ENCODE measurements at places on chromosomes 2 and 18.

DNA sequence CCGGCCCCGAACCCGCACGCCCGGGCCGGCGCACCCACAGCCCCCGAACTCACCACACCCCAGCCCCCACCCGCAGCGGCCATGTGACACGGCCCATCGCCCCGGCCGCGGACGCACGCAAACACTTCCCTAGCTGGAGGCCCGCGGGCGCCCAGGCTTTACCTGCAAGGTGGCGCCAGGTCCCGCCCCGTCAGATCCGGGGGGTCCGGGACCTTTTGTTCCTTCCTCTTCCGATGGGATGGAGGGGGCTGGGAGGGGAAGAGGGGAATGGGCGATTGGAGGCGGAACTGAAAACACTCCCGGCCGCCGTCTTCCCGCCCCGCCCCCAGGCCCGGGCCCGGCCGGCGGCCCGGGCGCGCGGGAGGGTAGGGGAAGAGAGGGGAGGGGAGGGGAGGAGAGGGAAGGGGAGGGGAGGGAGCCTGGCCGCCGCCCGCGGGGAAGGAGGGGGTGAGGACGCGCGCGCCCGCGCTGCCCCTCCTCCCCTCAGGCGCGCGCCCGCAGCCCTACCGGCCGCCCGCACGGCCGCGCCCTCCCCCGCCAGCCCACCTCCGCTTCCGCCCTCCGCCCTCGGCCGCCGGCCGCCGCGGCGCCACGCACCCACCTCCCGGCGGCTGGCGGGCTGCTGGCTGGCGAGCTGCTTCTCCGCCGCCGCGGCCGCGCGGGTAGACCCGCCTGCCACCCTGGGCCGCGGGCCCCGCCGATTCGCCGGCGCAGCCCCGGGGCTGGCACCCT, at the start of gene SMAD2:
TSS of gene SMAD2 (minus strand) at position 461 of the 732 bp plus-strand sequence. CDS start 33,903 bp downstream, outside the sequence.
- DNase-seq = peak; percentile 82

DNA sequence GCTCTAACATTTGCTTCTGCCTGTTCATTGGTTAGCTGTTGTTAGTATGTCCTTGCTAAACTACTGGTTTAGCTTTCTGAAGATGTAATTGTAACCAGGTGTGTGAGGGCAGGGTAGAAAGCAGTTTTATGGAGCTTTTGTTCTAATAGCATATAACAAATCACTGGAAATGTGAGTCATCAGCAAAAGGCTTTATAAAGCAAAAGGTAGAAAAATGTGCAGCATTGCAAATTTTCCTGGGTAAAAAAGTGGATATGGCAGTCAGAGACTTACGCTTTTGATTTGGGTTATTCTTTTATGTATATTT, 85.3 kb downstream of the ZNF407 start:
- no peak for DNase-seq

DNA sequence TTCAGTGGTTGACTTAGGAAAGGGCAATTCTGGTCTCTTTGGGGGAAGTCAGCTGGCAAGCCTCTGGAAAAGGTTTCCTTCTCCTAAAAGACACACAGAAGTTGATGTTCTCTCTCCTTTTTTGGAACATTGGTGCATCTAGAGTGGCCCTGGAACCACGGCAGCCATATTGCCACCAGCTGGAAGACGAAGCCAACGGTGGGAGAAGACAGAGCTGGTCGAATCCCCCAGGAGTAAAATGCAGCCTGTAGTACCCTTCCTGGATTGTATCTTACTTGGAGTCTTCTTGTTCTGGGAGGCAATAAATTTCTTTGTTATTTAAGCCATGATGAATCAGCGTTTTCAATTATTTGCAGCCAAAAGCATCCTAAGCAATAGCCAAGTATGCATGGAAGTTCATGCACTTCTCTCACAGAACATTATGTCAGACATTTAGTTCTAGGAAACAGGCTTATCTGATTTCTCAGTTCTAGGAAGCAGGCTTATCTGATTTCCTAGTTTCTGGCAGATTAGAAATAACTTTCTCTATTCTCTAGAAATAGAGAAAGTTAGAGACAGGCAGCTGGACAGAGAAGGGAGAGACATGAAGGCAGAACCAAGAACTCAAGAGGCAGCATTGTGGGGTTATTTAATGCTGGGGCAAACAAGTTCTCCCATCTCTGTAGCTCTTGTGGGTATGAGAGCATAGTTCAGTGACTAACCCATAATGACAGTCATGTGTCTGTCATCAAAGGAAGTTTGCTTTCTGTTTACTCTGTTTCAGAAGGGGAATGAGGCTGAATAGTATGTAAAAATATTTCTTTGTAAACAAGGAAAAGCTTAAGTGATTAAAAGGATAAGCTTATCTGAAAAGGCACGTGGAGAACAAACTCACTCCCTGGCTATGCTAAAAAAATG, 40.5 kb upstream of the NABP1 start:
- no peak for DNase-seq

- no peak for DNase-seq
Measured at GRCh38 chr2:236665101-236665500, 95.5 kb downstream of the ACKR3 start.

GRCh38 chr2:43370146-43370545, 143.7 kb upstream of the ZFP36L2 start:
- DNase-seq = no peak

DNA sequence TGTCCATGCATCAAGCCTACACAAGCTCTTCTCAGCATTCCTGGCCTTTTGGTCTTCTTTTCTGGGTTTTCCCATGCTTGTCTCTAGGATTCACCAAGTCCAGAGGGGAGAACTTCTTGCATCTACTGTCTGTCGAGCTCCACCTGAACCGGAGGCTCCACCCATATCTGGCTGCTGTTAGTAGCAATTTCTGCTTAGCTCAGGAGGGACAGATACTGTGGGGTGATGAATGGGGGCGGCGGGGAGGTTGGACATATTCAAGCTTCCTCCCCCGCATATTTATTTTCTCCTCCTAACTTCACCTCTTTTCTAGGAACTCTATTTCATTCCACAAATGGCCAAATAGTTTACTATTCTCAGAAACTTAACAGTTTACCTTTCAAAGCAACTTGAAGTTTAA, 163.5 kb downstream of the PTH2R start:
- no peak for DNase-seq

GRCh38 chr2:232328032-232328422, 50.5 kb upstream of the ALPP start:
- DNase-seq = no peak

GRCh38 chr2:159326569-159327255, 40.2 kb upstream of the WDSUB1 start:
- no peak for DNase-seq

GRCh38 chr2:160696087-160696452, 202.5 kb upstream of the RBMS1 start:
- no peak for DNase-seq

DNA sequence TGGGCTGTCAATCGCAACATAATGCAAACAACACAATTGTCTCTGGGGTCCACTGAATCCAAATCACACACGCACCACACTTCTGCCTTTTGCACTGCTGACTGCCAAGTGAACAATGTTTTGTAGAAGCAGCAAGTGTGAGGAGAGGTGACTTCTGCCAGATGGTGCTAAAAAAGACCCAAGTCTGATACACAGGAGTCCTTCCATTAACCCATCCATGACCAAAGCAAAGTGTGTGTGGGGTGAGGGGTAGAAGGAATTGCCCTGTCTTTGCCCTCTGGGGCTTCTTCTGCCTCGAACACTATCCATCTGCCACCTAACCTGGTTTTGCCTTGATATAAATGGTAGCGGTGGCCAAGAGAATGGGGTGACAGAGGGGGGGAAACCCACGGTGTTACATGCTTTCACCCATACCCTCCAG, 50.0 kb downstream of the C2orf42 start:
- no peak for DNase-seq

DNA sequence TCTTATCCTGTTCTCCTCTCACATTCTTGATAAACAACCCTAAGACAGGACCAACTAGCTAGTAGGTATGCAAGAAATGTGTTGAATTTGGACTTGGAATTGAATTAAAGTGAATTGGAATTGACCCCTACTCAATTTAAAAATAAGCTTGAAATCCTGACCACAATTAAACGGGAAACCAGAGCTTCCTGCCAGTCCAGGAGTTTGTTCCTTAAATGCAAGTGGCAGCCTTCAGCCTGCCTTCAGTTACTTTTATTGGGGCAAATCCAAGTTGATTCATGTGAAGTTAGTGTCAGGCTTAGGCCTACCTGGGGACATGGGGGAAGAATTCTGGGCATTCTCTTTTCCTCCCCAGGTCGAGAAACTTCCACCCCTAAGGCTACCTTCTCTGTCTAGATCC, 457.6 kb downstream of the BCL11A start:
- no peak for DNase-seq

GRCh38 chr2:71798266-71799012, 345.1 kb downstream of the DYSF start:
- no peak for DNase-seq

- DNase-seq = no peak
Measured at GRCh38 chr18:50080932-50081560, 113.9 kb downstream of the MYO5B start.

DNA sequence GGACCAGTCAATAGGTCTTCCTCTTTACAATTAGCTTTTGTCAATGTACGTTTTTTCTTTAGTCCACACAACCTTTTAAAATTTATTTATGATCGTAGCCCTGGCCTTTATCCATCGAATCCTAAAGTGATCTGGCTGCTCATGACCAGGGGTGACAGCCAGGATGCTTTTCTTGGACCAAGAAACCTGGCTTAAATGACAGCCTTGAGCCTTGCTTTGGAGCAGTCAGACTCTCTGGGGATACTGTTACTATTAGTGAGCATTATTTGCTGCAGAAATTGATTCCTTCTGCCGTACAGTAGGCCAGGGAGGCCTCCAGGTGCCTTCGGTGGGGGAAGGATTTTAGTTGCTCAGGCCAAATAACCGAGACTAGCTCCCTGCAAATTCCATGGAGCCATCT, 70.2 kb downstream of the AGAP1 start:
- no peak for DNase-seq
